CD4-positive, alpha-beta T cell treated with Interferon alpha-2 for 1 hour (primary cell): ENCODE measurements at places on chromosomes 13 and 19.

DNA sequence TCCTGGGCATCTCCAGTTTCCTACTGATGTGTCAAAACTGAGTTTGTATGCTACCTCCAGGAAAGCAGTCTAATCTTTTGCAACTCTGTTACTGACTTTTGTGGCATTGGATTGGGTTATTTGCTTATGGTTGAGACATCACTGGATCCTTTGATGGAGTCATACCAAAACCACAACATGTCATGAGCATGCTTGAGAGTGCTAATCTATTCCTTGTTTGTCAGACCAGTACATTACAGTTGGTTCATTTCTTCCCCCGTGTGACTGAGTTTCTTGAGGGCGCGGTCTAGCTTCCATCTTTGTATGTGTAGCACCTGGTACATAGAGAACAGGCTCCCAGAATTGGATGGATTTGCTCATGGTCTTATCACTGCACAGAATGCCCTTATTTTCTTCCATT lies 43.2 kb downstream of the SUGT1 start:
- no peak for DNase-seq

GRCh38 chr13:100491164-100491842 lies 97.3 kb downstream of the GGACT start:
- no peak for DNase-seq

- no peak for DNase-seq
Observed at GRCh38 chr13:97108530-97108900, 113.6 kb upstream of the MBNL2 start.

DNA sequence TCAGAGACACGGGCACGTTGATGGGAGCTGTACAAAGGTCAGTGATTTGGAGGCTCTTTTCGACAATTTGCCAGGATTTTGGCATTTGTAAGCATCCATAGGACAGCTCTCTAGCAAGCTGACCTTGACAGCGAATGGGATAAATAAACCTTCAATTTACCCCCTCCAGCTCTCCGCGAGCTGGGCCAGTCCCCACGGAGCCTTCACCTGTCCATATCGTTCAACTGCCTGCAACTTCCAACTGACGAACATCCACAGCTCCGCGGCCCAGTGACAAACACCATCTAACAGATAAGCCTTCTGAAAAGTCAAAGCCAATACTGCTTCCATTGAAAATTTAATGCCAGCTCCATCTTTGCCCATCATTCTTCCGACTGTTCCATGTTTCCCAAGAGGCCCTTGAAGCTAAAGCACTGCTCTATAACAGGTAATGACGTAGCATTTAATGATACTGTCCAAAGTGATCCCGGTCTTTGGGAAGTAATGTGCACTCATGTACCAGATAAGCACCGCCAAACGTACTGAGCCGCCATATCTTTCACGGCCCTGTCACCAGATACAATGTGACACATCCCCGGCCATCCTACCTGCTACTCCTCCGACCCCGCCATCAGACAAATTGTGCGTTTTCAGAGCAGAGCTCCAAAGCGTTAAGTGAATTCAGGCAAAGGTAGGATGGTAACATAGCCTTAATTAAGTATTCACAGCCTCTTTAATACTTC lies 365.3 kb upstream of the ZNF507 start:
- DNase-seq: no peak

- DNase-seq: no peak
Observed at GRCh38 chr13:101415358-101416174, 742 bp downstream of the NALCN start.

DNA sequence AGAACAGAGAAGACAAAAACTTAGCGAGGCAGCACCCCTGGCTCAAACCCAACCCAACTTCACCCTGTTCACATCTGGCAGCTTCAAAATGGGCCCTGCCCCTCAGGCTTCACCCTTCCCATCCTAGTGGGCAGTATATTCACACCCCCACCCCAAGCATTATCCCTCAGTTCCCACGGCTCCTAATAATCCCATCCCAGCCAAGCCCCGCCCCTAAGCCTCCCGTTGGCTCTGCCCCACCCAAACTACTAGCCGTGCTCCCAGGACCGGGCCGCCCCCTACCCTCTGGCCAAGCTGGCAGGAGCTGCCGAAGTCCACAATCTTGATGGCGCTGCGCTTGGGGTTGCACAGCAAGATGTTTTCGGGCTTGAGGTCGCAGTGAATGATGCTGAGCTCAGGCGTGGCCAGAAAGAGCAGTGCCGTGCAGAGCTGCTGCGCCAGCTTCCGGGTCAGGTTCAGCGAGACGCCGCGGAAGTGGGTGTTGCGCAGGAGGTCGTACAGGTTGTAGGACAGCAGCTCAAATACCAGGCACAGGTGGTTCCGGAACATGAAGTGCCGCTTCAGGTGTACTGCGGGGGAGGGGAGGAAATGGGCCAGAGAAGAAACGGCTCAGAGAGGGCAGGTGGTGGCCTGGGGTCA lies 5.8 kb downstream of the DYRK1B start:
- peak; percentile 55 for DNase-seq

DNA sequence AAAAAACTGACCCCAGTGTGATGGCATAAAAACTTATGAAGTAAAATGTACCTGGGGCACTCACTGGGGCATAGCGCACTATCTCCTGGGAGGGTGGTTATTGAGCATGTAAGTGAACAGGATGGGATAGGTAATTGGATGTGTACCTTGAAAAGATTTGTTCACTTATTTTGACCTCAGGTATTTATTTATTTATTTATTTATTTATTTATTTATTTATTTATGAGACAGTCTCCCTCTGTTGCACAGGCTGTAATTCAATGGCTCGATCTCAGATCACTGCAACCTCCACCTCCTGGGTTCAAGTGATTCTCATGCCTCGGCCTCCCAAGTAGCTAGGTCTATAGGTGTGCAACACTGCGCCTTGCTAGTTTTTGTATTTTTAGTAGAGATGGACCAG lies 5.9 kb upstream of the ZNF626 start:
- no peak for DNase-seq

DNA sequence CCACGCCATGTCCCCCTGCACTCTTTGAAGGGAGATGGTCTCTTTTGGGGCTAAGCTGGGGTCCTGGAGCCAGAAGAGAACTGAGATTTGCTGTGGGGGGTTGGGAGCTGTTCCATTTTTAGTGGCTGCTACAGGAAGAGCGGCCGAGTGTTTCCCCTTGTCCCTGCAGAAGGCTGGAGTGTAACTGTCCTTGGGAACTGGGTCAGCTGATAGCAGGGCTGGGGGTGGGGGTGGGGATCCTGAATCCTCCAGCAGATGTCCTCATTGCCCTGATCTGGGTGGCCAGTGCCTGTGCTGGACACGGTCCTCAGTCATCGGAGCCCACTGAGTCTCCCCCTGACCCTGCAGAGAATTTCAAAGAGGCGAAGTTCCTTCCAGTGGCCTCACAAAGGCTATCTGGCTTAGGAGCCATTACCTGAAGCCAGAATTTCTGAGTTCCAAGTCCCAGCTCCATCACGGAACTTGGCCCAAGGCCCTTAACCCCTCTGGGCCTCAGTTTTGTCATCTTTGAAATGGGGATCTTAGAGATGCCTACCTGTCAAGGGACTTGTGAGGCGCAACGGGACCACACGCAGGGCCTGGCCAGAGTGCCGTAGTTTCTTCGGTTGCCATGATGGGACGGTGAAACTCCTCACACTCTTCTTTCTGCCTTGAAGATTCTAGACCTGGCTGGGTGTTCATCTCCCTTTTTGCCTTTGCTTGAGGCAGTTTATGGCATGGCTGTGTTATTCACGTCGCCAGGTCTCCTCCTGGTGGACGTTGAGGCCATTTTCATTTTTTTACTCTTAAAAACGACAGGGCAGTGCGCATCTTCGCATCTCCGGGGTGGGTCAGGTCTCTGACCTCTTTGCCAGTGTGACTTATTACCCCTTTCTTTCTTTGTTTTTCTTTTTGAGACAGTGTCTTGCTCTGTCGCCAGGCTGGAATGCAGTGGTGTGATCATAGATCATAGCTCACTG lies 51.9 kb downstream of the DNM2 start:
- peak; percentile 41 for DNase-seq

- no peak for DNase-seq
Observed at GRCh38 chr19:2237051-2237868, 636 bp downstream of the SF3A2 start.

DNA sequence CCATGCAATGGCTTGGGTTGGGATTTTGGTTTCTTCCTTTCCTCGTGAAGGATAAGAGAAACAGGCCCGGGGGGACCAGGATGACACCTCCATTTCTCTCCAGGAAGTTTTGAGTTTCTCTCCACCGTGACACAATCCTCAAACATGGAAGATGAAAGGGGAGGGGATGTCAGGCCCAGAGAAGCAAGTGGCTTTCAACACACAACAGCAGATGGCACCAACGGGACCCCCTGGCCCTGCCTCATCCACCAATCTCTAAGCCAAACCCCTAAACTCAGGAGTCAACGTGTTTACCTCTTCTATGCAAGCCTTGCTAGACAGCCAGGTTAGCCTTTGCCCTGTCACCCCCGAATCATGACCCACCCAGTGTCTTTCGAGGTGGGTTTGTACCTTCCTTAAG lies 24.1 kb downstream of the SPC24 start:
- DNase-seq: no peak

DNA sequence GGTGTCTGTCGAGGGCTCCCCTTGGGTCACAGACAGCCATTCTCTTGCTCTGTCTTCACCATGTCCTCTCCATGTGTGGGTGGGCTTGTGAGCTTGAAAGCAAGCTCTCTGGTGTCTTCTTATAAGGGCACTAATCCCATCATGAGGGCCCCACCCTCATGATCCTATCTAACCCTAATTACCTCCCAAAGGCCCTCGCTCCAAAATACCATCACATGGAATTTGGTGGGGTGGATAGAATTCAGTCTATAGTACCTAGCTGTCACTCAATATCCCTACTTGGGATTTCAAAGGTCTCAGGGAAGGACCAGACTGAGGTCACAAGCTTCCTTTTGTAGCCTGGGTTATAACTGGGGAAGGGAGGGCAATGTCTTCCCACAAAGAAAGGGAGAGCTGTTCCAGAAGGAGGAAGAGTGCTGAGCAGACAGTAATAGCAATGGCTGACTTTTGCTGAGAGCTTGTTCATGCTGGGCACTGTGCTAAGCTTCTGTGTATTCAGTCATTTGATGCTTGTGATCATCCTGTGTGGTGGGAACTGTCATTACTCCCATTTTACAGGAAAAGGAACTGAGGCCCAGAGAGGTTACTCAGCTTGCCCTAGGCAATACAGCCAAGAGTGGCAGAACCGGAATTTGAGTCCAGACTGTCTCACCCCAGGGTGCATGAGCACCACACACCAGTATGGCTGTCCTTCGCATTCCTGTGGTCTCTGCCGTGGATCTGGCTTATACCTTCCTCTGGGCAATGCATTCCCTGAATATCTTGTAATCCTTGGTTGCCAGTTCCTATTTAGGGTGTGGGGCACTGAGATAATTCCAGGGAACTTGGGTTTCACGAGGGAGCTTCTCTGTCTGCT lies 8.2 kb downstream of the FXYD5 start:
- DNase-seq: no peak

DNA sequence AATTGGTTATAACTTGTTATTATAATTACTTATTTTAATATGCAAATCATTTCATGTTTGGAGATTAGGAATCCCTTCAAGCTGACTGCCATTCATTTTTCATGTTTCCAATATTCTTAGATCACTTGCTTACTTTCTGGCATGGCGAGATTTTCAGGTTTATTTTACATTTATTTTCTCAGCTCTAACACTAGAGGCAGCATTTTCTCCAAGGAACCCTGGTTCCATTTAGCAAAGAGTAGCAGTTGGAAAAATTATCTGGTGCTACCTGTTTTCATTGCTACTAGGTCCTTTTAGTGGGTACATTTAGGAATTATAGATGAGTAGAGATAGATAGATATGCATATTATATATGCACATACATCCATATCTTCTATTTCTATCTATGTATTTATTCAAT lies 90.9 kb upstream of the TRPC4 start:
- DNase-seq: no peak

- no peak for DNase-seq
Observed at GRCh38 chr19:31037286-31037980, 311.8 kb downstream of the TSHZ3 start.

DNA sequence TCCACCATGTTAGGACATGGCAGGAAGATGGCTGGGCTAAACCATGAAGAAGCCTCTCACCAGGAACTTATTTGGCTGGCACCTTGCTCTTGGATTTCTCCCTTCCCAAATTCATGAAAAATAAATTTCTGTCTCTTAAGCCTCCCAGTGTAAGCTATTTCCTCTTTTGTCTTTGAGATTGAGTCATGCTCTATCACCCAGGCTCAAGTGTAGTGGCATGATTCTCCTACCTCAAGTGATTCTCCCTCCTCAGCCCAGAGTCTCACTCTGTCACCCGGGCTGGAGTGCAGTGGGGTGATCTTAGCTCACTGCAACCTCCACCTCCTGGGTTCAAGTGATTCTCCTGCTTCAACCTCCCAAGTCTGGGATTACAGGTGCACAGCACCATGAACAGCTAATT lies 12.6 kb downstream of the ZNF888 start:
- no peak for DNase-seq

DNA sequence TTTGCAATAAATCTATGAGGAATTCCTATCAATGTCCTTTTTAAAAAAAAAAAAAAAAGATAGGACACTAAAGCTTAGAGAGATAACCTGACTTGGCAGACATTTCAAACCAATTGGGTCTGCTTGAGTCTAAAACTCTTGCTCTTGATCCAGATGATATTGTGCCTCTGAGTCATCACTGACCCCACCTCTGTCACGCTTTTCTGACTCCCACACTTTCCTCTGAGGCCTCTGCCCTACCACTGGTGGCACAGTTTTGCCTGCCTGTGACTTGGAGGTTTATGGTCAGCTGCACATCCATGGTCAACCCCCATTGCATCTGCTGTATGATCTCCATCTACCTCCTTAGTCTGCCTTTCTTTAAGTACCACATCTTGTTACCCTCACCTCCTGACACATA lies 328.7 kb downstream of the SPRY2 start:
- no peak for DNase-seq

- no peak for DNase-seq
Observed at GRCh38 chr13:27293873-27294515, 23.4 kb downstream of the RASL11A start.

- no peak for DNase-seq
Observed at GRCh38 chr19:408441-408901, 476 bp downstream of the C2CD4C start.

GRCh38 chr19:7642295-7643030 lies 5.6 kb downstream of the STXBP2 start:
- no peak for DNase-seq

- DNase-seq: no peak
Observed at GRCh38 chr13:86909318-86909717, 761.9 kb upstream of the SLITRK5 start.

- no peak for DNase-seq
Observed at GRCh38 chr13:58579468-58579867, 947.9 kb downstream of the PCDH17 start.

DNA sequence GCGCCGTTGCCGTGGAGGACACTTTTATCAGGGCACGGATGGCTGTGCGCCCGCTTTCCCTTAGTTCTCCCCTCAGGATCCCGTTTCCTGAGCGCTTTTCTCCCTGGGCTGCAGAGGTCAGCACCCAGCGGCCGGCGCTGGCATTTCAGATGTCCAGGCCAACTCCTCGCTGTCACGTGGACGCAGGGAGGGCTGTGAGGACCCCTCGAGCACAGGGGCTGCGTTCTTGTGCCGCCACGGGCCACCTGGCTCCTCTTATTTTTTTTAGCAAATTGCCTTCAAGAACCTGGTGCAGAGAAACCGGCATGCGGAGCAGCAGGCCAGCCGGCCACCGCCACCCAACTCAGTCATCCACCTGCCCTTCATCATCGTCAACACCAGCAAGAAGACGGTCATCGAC lies 22.3 kb downstream of the ATP4B start:
- DNase-seq: no peak
